ENCODE measurements at places on chromosomes 7 and 10.

DNA sequence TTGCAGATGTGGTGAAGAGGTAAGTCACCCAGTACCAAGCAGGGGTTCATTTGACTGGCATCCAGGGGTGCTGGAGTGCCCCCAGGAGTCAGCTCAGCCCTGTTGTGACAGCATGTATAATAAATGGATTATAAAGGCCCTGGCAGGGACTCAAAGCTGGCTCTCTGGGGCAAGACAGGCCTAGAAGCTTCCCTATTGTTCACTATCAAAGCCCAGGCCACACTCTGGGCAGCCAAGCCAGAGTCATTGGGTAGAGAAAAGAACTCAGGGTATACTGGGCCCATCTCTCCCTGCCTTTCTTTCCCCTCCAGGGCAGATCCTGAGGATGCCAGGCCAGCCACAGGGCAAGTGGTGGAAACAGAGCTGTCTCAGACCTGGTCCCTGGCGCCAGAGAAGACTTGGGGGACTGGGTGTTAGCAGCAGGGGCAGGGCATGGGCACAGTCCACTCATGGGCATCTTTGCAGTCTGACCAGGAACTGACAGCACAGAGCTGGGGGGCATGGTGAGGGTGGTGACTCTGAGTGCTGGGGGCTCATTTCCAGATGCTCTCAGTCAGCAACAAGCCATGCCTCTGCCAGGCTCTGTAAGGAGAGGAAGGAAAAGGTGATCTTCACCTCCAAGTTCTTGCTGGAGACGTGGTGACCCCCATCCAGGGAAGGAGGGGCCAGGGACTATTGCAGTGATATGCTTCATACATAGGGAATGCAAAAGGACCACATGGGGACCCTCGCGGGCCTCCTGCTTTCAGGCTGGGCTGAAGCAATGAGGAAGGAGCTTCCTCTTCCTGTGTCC, 11.7 kb downstream of the RBP3 start:
- no peak for DNase-seq

DNA sequence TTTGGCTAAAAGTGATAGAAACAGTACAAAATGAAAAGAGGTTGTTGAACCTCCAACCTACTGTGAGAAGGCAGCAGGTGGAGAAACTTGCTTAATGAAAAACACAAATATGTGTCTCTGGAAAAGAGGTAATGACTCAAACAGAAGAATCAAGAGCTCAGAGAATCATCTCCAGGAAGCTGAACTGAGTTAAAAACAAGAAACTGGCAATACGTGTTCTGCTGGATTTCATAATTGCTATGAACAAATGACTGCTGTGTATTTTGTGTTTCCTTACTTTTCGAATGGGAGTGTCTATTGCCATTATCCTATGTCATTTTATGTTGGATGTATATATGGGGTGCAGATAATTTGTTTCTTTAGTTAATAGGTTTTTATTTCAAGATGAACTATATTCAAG, 401.1 kb downstream of the DGKB start:
- no peak for DNase-seq

DNA sequence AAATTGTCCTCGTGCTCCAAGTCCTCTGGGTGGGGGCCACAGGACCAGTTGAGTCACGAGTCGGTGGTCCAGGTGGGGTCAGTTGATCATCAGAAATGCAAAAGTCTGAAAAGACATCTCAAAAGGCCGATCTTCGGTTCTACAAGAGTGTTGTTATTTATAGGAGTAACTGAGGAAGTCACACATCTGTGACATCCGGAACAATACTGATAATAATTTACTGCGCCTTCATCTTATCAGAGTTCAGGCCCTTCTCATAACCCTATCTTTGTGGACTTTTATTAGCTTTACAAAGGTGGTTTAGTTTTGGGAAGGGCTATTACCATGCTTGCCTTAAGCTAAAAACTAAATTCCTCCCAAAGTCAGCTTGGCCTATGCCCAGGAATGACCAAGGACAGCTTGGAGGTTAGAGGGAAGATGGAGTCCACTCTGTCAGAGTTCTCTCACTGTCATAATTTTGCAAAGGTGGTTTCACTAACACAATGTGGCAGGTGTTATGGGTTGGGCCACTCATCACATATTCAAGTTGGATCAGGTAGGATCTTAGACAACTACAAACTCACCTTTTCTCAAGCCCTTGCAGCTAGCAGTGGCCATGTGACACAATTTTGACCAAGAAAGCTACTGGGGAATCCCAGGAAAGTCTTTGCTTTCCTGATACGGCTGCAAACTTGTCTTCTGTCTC, 54.7 kb upstream of the CHST3 start:
- DNase-seq = no peak

DNA sequence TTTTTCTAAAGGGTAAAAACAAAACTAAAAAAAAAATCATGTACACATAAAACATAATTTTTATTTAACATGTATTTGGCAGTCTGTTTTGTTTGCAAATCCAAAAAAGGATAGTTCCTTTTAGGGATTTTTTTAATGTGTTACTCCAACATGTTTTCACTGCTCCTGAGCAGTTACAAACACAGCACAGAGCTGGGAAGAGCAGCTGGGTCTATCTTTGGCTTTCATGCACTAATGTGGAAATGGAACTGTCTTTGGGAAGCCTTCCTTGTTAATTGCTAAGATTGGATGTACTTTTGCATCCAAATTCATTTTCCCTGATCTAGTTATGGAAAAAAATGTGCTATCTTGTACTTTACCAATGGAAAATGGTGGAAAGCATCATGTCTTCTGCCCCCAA, 1035.1 kb downstream of the CNTNAP2 start:
- DNase-seq = no peak

- DNase-seq = no peak
Observed at GRCh38 chr10:27744802-27745731, 552 bp downstream of the MKX start.
